ENCODE measurements at places on chromosomes 3 and 15.

- DNase-seq: no peak
These were observed 45.5 kb upstream of the PRSS50 start for GRCh38 chr3:46763178-46763577.

GRCh38 chr3:124200407-124200806 is 208.5 kb upstream of the ROPN1 start:
- no peak for DNase-seq

GRCh38 chr3:63872135-63872924 is 8.7 kb downstream of the ATXN7 start:
- no peak for DNase-seq

- no peak for DNase-seq
These were observed 355.3 kb downstream of the ROBO1 start for GRCh38 chr3:79412537-79412936.

GRCh38 chr3:46907271-46907670 is 29.8 kb downstream of the PTH1R start:
- DNase-seq: no peak

- no peak for DNase-seq
These were observed at the start of gene KCNMB2 for GRCh38 chr3:178536211-178537079. Gene KCNMB2 (plus strand): TSS chr3:178536436.

DNA sequence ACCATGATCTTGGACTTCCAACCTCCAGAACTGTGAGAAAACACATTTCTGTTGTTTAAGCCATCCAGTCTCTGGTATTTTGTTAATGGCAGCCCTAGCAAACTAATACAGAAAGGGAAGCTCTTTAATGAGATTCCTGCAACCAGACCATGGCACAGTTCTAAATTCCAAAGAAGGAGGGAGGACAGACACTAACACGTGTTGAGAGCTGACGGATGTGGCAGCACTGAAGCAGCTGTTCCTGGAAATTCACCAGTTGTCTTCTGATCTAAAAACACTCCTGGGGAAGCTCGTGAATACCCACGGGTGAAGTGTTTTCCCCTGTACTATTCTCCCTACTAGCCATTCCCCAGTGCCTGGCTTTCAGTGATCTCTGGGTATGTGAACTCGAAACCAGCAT is 56.7 kb downstream of the RPL22L1 start:
- no peak for DNase-seq

DNA sequence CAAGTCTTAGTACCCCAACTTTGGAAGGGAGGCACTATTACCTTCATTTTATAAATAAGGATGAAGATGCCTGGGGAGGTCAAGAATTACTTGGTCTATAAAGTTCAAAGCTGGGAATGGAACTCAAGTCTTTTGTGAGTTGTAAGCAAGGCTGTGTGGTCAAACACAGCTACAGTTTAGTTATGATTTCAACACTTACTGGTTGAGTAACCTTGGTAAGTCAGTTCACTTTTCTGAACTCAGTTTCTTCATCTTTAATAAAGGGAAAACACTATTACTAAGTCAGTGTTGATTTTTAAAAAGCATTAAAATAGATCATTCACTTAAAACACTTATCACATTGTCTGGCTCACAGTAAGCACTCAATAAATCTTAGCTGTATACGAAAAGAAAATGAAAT is 200.4 kb upstream of the ADAMTS9 start:
- no peak for DNase-seq

DNA sequence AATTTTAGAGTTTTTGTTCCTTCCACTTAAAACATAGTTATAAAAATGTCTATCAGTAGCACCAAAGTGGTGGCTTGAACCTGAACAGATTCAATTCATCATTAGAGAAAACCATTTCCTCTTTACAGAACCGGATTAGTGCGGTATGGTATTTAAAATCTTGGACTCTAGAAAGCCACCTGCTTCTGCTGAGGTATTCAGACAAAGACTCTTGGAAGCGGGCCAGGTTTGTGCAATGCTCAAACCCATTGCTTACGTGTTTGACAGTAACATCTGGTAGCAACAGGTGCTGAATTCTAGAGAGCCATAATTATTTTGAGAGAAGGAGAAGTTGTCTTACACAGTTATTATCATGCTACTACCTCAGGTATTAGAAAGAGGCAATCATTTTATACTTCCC is 290.5 kb downstream of the NAALADL2 start:
- DNase-seq: no peak

- DNase-seq: no peak
These were observed 427.0 kb upstream of the RBMS3 start for GRCh38 chr3:28853830-28854229.

- no peak for DNase-seq
These were observed 285.3 kb downstream of the FAM43A start for GRCh38 chr3:194971009-194971408.

GRCh38 chr3:15578289-15578867 is 23.0 kb downstream of the HACL1 start:
- no peak for DNase-seq

DNA sequence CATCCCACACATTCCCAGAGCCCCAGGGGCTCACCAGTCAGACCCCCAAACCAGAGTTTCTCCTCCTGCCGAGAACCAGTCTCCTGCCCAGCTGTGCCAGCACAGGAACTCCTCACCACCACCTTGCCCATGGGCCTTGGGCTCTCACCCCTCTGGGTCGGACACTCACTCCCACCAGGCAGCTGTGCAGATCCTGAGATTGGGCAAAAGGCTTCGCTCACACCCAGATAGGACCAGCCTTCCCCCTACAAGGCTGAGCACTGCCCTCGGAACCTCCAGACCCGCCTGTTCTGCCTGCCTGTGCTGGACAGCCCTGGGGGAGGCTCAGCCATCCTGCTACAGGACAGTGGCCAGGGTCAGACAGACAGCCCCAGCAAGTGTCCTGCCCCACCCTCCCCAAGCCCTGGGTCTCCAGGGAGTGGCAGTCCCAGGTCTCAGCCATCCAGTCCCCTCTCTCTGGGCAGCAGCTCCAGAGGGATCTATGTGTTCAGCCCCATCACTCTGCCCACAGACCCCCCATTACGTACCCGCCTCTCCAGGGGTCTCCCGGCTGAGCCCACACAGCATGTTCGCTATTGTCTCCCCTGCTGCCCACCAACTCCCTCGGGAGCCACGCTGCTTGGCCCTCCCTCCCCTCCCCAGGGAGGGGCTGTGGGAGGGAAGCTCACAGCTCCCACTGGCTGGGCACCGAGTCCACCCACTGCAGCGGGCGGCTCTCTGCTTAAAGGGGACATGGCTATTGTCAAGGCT is at the start of gene GRIP2:
Gene GRIP2, minus strand, starts transcription at position 601 of the 750 bp plus-strand sequence. Its CDS starts 34 bp downstream, at position 567.
- no peak for DNase-seq

- DNase-seq: no peak
These were observed 31.7 kb upstream of the SRP14 start for GRCh38 chr15:40070608-40071218.

DNA sequence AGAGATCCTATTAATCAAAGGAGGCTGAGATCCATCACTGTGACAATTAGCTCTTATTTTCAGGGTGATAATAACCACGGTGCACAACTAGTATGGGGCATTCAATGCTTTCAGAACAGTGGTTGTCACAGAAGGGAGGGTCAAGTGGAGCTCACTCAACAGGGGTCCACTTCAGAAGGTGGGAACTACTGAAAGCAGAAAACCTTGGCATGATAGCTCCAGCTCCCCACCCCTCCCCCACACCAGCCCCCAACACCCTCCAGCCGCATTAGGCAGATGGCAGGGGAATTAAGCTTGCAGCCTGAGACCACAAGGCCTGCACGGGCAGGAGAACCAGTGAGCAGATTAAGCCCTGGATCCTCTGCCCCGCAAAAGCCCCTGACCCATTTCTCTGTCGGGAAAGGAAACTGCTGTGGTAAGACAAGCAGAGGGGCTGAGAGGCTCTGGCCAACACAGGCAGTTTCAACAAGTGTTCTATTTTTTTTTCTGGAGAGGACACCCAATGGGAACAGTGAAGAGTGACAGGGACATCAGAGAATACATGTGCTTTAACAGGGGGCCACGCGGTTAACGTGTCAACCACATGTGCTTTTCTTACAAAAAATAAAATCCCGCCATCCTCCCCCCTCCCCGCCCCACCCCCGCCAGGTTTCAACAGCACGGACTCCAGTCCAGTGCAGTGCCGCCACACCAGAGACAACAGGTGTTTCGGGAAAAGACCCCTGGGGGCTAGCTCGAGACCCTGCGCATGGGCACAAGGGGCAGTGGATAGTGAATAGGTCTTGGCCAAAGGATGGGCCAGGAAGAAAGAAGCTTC is 997 bp downstream of the FYCO1 start:
- DNase-seq: peak; percentile 27

DNA sequence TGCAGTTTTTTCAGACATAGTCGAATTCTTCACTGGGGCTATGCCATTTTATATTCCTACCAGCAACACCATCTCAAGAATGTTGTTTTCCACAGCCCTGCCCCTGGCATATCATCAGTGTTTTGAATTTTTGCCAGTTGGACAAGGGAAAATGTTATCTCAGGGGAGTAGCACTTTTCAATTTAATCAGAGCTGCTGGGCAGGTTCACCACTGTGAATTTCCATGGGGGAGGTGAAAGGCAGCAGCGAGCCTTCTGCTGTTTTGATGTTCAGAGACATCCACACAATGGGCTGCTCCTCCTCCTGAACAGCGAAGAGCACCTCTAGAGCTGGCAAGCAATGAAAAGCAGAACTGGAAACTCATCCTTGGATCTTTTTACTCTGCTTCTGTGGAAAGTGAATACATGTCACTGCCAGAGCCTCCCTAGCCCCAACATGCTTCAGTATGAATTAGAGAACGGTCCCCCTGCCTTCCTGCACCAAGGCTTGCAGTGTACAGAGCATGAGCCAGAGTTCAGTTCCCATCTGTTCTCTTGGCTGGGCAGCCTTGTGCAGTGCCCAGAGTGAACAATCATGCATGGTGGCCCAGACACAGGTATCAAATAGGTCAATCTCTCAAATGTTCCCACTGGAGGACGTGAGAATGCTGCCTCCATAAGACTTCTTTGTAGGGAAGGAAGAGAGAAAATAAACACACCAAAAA is 56.1 kb upstream of the RAD18 start:
- DNase-seq: no peak

DNA sequence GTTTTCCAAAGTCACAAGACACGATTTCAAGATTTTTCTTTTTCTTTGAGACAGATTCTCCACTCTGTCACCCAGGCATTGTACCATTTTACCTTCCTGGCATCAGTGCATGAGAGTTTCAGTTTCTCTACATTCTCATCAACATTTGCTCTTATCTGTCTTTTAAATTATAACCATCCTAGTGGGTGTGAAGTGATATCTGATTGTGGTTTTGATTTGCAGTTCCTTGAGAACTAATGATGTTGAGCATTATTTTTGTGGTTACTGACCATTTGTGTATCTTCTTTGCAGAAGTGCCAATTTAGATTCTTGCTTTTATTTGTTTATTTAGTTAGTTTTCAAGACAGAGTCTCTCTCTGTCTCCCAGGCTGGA is 41.2 kb downstream of the ADIPOQ start:
- no peak for DNase-seq

Data from T-helper 17 cell (primary cell).